ENCODE measurements at places on chromosomes 2 and 18.

- DNase-seq, result no peak
Measured at GRCh38 chr18:55555395-55556027, 32.5 kb downstream of the TCF4 start.

DNA sequence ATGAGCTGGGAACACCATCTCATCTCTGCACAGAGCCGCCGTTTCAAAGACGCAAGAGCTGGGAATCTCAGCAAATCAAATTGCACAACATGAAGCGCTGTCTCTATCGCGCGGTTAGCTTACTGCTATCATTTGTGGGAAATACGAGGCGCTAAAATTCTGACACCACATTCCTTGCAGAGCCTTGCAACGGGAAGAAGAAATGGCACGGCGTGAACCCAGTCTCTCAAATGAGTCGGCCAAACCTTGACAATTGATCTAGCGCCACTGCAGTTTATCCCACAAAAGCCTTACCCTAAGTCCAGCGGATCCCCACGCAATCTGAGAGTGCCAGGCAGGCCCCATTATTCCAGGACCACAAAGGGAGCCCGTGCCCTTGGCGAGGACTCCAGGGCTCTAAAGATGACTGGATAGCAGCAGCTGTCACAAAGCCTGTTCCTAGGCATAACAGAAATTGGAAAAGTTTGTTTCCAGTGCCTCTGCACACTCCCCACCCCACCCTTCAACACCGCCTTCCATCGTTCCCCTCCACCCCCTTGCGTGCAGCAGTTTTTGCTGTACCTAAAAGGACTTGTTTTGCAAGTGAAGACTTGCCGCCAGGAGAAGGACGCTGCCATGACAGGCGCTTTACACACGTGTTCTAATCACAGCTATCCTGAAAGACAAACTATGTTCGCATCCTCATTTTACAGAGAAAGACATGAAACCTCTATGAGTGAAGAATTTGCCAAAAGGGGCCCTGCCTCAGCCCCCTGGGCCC lies 252.4 kb downstream of the EIPR1 start:
- no peak for DNase-seq

DNA sequence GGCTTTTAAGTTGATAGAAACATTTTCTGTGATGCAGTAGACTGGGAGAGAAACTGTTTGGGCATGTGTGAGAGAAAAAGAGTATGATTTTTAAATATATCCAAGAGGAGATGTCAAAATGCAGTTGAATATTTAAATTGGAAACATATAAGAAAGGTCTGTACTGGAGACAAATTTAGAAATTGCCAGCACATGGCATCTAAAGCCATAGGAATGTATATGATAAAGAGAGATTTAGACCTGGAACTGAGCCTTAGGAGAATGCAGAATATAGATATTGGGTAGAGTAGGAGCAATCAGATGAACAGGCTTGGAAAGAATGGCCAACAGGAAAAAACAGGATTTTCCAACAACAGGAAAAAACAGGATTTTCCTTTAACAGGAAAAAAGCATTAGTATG lies 680.8 kb downstream of the MBD2 start:
- no peak for DNase-seq

DNA sequence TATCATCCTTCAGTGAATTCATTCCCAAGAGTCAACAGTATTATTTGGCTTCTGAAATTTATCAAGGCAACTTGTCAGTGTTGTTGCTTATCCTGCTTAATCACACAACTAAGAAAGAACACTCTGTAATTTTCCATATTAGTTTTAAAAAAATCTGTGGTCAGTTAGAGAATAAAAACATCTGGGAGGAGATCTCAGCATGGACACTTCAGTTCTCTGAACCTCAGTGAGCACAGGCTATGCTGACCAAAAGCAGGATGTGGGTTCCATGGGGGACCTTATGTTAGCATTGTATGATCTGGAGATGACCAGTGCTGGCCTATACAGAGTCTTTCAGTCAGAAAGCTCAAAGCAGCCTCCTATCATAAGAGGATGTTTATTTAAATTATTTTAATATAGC lies 79.1 kb upstream of the KLHL14 start:
- no peak for DNase-seq

Data from NCI-H510A treated with DMSO at 0.1 percent for 48 hours (cell line).